ENCODE measurements at places on chromosomes 5 and 9.
A peak's percentile ranks its signal among the peaks of the same experiment; 100 is the strongest.

DNA sequence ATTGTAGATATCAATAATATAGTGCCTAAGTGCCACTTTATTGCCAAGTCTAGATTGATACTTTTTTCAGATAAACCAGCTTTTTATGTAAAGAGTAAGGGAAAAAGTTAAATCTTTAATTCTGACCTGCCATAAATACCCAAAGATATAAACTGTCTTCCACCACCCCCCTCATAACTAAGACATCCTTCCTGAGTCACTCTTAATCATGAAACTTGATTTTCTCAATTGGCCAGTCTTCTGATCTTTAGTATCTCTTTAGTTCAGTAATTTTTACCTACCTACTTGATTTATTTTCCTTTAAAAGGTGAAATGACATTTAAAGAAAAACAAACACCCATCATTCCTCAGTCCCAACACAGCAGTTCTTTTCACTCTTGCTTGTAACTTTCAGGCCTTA lies 21.8 kb downstream of the C5orf22 start:
- no peak for DNase-seq

- no peak for DNase-seq
Measured at GRCh38 chr9:93008457-93008856, 50.0 kb upstream of the SUSD3 start.

- no peak for DNase-seq
Measured at GRCh38 chr5:176836811-176837706, 26.7 kb downstream of the UNC5A start.

- DNase-seq = no peak
Measured at GRCh38 chr5:10699987-10700386, 61.0 kb downstream of the DAP start.

- no peak for DNase-seq
Measured at GRCh38 chr9:36893184-36893583, 140.9 kb downstream of the PAX5 start.

DNA sequence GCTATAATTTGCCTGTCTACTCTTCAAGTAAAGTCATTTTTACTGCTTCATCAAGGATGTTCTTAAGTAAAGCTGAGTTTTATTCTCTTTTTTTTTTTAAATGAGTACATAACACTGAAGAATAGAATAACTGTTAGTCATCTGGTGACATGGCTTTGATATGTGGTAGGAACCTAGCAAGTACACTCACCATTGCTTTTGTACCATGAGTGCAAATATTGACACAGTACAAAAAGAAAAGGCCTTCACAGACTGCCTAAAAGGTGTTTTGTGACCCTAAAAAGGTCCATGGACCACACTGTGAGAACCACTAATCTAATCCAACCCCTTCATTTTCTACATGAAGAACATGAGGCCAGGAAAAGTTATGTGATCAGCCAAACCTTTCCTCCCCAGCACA lies 55.0 kb downstream of the ECPAS start:
- no peak for DNase-seq

DNA sequence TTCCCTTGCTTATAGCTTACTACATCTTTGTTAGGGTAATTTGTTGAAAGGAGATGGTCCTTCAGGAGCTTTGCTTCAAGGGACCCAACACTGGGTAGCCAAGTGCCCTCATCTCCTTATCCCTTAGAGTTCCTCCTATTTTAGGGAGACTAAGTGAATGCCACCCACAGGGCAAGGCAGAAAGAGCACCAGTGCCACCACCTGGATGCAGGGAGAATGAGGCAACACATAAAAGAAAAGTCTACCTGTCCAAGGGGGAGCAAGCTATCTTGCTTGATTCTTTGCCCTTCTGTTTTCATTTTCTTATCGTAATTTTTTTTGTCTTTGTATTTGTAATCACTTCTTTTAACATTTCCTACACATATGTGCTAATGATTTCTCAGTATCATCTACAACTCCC lies 205.5 kb downstream of the NPR3 start:
- peak; percentile 50 for DNase-seq

GRCh38 chr9:76103531-76104315 lies 213.2 kb downstream of the PCSK5 start:
- no peak for DNase-seq

GRCh38 chr5:65961633-65962032 lies 35.3 kb downstream of the ERBIN start:
- no peak for DNase-seq

DNA sequence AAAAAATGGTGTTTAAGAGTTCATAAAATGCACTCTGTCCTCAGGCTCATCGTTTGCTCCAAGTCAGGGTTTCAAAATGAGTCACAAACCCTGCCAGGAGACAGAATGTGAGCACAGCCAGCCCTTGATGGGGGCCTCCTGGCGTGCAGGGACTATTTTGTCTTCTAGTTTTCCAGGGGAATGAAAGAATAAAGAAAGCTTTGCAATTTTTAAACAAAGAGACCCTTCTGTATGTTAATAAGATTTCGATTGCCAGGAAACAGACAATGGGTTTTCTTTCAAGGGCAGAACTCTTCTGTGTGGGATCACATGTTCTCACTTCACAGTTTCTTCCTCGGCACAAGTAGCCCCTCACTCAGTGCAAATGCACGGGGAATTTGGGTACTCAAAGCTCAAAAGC lies 121.4 kb upstream of the C6 start:
- no peak for DNase-seq

DNA sequence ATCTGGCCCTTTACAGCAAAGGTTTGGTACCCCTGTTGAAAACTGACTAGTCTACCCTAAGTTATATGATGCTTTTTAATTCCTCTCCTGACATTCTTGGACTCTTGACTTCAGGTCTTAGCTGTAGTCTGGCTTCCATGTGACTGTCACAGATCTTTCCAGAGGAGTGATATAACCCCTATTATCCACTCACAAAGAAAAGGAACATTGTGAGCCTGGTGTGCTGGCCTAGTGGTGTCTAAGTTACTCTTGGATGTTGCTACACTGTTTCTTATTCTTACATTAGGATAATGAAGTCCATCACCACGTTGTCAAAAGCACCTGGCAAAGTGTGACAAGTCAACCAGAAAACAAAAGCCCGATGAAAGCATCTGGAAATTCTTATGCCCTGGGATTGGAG lies 49.8 kb downstream of the RAD23B start:
- no peak for DNase-seq

GRCh38 chr9:87059772-87060171 lies 112.5 kb upstream of the GAS1 start:
- DNase-seq = no peak

GRCh38 chr5:89733772-89734171 lies 675.8 kb downstream of the CETN3 start:
- DNase-seq = no peak

DNA sequence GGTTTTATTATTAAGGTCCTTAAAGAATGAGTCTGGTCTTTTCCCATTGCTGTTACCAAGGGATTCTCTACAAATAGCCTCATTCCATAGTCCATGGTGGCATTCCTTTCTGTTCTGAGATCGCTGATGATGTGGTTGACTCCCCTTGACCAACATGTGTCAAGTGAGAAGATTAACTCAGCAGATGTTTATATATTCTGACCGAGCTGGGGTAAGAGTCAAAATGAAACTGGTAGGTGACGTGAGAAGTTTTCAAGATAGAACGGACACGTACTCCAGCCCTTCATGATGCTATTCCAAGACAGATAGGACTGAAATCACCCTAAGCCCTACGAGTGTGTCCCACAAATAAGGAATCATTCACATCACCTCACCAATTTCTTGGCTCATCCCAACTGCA lies 155.5 kb upstream of the WWC1 start:
- no peak for DNase-seq

GRCh38 chr5:97365163-97365845 lies 182.3 kb upstream of the RIOK2 start:
- no peak for DNase-seq

DNA sequence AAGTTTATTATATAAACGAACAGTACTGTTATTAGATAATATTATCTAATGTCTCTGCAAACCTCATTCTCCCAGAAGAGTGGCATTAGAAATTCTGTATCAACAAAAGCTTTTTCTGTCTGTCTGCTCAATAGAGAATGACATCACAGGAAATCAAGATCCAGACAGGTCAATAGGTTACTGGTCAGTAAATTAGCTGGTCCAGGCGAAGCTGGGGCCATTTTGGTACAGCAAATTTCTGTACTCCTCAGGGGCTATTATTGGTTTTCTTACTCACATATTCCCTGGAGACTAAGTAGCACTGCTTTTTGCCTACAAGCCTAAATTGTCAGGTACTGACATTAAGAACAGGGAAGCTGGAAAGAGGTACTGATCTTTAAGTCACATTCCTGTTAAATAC lies 80.5 kb downstream of the PLPP1 start:
- no peak for DNase-seq

- no peak for DNase-seq
Measured at GRCh38 chr5:174324680-174325079, 279.2 kb downstream of the NSG2 start.

- peak; percentile 47 for DNase-seq
Measured at GRCh38 chr9:96441798-96442445, 8.0 kb upstream of the HABP4 start.

GRCh38 chr5:102778478-102778877 lies 23.4 kb downstream of the PAM start:
- DNase-seq = no peak

- DNase-seq = peak; percentile 77
Measured at GRCh38 chr5:180135128-180135955, 63.8 kb upstream of the RNF130 start.

- no peak for DNase-seq
Measured at GRCh38 chr5:61429906-61430305, 97.8 kb downstream of the ZSWIM6 start.

DNA sequence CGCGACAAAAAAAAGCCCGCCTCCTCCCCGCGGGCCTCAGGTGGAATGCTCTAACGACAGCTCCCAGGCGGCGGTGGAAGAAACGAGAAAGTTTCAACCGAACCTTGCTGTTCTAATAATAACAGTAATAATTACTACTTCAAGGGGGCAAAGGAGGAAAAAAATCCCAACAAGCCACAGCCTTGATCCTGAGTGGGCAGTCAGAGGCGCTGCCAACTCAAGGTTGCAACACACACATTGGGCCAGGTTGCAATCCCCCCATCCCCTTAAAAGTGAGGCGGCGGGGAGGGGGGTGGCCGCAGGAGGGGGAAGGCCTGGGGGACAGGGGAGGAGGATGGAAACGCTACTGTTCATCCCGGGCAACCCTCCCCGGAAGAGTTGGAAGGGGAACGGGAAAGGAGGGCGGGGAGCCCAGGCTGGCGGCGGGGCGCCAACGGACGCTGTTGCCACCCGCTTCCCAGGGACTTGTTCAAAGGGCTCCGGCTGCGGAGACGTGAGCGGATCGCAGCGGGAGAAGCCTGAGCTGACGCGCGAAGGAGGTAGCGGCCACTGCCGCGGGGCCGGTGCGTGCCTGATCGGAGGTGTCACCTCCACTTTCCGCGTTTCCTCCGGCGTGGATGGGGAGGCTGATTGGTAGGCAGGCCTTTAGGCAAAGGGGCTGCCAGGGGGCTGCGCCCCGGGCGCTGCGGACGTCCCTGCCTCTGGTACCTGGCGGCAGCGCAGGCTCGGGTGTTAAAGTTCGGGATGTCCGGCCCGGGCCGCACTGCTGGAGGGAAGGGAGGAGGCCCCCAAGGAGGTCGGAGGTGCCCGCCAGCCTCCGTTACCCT lies 647 bp downstream of the SMARCA2 start:
- DNase-seq = peak; percentile 30

- DNase-seq = no peak
Measured at GRCh38 chr9:118651511-118651910, 717.7 kb downstream of the BRINP1 start.

DNA sequence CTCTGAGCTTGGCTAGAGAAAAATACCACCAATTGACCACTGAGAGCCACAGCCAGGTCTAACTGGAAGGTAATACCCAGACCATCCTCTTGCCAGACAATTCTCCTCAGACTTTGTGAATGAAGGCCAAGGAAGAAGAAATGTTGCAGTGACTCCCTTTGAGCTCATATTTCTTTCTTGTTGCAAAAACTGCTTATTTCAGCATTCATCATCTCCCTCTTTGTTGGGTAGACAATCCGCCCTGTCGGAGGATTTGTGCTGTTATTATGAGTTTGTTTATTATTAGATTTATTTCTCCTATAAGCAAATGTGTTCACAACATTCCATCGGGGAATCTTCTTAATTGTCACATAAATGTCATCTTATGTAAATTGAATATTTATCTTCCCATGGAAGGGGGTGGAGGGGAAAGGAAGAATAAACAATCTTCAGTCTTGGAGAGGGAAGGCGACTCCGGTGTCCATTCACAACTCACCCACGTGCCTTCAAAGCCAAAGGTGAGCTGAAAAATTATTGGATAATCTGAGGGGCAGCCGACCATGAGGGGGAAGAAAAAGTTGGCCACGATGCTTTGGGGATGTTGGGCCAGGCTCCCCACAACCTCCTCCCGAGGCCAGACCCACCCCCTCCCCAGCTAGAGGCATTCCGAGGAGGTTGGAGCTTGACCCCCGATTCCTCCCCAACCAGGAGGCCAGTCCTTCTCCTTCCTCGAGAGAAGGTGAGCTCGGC lies 1.8 kb upstream of the JADE2 start:
- no peak for DNase-seq

GRCh38 chr9:4923580-4924544 lies 61.2 kb upstream of the JAK2 start:
- peak; percentile 3 for DNase-seq

- no peak for DNase-seq
Measured at GRCh38 chr5:120160124-120160895, 303.8 kb upstream of the PRR16 start.

- DNase-seq = no peak
Measured at GRCh38 chr5:41869151-41869723, 988 bp downstream of the OXCT1 start.

DNA sequence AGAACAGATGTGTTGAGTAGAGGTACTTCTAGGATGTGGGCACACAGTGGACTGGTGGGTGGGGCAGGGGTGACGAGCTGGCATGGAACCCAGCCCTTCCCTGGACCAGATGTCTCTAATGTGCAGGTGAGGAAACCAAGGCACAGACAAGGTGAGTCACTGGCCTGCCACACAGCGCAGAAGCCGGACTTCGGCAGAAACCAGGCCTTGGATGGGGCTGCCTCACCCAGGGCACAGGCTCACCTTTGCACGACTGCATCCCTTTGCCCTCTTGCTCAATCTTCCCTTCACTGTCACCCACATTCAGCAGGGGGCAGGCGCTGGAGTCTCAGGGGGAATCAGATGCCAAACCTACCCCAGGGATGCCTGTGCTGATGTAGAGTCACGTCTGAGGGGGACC lies 65.4 kb upstream of the LMX1B start:
- DNase-seq = no peak

GRCh38 chr5:176959051-176959450 lies 47.5 kb downstream of the UIMC1 start:
- no peak for DNase-seq

Data from Calu3 (cell line).